Activated CD4-positive, alpha-beta memory T cell treated with anti-CD3 and anti-CD28 coated beads for 36 hours (primary cell): ENCODE measurements at places on chromosomes 7 and 10. TPM values are rescaled to one million over a fixed set of nuclear protein-coding genes. Genes with fewer than 3 reads are reported as not detected.

- DNase-seq, result no peak
Measured at GRCh38 chr10:99676895-99677294, 17.6 kb downstream of the ENTPD7 start.

DNA sequence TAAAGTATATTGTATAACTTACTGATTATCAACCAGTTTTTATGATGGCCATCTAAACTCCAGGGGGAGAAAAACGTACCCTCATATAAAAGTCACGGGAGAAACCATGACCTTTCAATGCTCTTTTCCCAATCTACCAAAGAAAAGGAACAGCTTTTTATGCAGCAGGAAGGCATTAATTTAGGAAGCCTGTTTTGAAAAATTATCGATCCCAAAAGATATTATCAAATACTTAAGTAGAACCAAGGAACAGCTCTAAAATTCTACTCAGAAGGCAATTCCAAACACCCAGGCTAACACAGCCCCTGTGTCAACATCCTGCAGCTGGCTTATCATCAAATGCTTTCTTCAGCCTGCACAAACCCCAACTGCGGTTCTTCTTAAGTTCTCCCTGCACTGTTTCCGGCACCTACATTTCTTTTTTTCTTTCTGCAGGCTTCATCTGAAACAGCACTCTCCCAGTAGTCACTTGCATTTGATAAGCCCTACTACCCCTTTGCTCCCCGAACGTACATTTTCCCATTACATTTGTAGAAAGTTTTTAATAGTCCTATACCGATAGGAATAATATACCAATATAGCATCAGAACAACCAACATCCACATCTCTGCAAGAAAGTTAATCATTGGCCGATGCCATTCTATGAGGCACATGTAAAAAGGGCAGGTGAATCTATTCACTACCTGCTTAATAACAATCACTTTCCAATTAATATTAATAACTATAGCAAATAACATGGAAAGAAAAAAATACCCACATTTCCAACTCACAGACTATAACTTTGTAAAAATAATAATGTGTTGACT, 47.9 kb downstream of the PIP4K2A start:
- DNase-seq, result peak; percentile 71

GRCh38 chr10:5391790-5392189, 12.8 kb downstream of the TUBAL3 start:
- DNase-seq, result no peak

Gene FAM25A
- not detected for total RNA-seq

Gene CNPY1
- total RNA-seq, result not detected

Gene C10orf105
- total RNA-seq, result 0.76 TPM

DNA sequence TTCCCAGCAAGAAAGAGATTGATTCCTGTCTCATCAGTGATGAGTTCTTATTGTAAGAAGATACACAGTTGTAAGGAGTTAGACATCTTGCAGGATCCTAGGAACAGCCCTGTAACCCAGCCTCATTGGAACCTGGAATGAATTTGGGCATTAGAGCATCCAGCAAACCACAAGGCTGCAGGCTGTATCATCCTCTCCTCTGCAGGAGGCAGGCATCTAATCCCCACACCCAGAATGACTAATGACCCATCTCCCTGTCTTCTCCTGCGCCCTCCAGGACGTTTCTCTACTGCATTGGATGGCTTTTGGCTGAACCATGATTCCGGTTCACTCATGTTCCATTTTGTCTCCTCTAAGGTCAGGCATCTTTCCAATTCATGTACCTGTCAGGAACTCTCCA, 233.9 kb downstream of the POU6F2 start:
- no peak for DNase-seq

GRCh38 chr7:38682606-38683005, 51.4 kb upstream of the AMPH start:
- no peak for DNase-seq

Gene A1CF
- total RNA-seq, result not detected

Gene BRAT1
- 33.6 TPM for total RNA-seq

DNA sequence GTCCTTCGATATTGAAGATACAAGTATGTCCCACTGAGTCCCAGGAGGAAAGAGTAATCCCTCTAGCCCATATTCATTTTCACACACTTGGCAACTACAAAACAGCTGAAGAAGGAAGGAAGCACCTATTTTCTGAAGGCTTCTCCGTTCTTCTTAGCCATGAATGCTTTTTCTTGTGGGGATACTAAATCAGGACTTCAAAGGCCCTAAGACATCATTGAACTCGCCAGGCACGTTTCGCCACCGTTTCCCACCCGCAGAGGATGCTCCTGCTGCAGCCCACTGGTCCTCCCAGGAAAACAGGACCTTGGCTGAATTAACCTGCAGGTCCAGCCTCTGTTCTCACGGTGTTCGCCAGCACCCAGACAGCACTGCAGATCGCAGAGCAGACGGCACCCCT, 561.5 kb downstream of the DNAJB6 start:
- DNase-seq, result no peak

DNA sequence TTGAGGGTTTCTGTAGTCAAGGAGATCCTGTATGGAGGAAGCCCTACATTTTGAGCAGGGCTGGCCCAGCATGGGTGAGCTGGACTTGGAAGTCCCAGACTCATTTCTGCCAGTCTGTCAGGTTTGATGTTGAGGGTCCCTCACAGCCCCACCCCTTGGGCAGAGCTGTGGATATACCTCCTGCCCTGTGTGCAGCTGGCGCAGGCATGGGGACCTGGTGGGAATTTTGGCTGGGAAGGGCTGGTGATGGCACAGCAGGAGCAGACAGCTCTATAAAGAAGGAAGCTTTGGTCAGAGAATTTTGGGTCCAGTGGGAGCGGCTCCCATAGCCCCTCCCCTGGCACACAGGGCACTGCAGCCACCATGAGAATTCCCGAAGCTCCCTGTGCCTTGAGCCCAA, 482.6 kb downstream of the RPS24 start:
- no peak for DNase-seq

Gene NEURL1
- 1.8 TPM for total RNA-seq

GRCh38 chr7:20475756-20476155, 139.7 kb upstream of the ABCB5 start:
- no peak for DNase-seq

GRCh38 chr7:70241536-70242175, 643.4 kb downstream of the AUTS2 start:
- DNase-seq, result no peak

DNA sequence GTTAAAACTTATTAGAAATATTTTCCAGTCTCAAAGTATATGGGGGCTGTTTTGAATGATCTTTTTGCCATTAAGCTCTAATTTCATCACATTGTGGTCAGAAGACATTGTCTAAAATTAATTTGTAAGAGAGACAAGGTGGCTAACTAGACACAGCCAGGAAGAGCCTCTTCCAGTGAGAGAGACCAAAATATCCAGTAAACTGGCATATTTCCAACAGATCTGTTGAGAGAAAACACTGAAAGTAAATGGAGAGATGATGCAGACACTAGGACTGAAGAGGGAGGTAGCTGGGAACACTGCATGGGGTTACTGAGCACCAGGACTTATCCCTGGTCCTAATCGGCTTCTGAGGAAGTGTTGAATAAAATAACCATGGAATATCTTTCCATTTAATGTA, 101.5 kb upstream of the TAS2R16 start:
- DNase-seq, result no peak

DNA sequence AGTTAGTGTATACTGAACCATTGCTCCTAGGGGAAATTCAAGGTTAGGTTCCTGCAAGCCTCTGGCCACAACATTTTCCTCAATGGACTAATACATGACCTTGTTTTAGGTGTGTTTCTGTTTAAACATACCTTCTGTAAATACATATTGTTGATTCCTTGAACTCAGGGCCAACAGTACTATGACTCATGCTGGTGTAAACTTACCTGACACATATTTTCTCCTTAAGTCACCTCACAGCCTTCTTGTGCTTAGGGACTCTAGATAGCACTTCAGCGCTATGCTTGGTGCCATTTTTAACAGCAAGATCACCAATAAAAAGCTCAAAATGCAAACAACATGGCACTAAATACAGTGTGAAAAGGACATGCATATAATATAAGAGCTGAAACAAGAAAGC, 176.4 kb downstream of the TAX1BP1 start:
- DNase-seq, result no peak

GRCh38 chr10:108583877-108584276, 1339.4 kb downstream of the XPNPEP1 start:
- no peak for DNase-seq

DNA sequence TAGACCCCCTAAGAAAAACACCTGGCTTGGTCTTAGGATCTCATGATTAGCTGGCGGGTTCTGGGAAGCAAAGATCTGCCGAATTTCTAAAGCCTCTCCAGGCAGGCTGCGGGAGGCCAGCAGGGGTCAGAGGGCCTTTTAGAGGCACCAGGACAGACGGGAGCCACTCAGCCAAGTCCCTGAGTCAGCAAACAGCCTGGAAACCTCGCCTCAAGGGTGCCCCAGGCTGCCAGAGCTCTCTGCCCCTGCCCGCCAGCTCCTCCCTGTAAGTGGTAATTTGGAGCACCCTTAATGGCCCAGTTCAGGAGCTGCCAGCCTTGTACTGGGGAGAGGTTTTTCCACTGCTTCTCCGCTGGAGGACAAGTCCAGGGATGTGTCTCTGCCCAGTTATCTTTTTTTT, 88.7 kb downstream of the HIP1 start:
- no peak for DNase-seq

Gene AOAH
- total RNA-seq, result 2.4 TPM

GRCh38 chr7:120876922-120877321, 19.0 kb upstream of the TSPAN12 start:
- DNase-seq, result no peak

Gene BTBD16
- total RNA-seq, result not detected

GRCh38 chr7:18421297-18422002, 74.1 kb upstream of the HDAC9 start:
- DNase-seq, result no peak

DNA sequence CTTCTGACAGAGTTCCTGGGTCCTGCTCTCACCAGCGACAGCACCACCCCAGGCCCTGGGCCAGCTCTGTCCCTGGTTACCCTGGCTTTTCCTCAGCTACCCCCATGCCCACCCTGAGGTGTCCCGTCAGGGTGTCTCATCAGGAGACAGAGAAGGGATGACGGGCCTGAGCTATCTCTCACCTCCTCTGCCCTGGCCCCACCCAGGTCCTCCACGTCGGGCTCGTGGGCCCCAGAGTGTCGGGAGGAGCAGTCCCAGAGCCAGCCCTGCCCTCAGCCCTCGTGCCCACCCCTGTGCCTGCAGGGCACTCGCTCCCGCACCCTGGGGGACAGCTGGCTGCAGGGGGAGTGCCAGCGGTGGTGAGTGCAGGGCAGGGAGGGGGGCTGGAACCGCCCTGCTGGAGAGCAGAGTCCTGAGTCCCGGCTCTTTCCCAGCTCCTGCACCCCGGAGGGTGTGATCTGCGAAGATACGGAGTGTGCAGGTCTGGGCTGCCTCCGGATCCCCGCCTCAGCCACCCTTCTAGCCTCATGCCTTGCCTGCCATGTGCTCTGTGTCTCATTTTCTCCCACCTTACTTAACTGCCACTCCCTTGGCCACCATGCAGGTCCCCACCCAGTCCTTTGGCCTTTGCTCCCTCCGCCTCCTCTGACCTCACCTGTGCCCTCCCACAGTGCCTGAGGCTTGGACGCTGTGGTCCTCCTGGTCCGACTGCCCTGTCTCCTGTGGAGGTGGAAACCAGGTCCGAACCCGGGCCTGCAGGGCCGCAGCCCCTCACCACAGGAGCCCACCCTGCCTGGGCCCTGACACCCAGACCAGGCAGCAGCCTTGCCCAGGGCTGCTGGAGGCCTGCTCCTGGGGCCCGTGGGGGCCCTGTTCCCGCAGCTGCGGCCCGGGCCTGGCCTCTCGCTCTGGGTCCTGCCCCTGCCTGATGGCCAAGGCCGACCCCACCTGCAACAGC, 16.7 kb upstream of the ZNF862 start:
- DNase-seq, result no peak

Gene CPN1
- not detected for total RNA-seq

DNA sequence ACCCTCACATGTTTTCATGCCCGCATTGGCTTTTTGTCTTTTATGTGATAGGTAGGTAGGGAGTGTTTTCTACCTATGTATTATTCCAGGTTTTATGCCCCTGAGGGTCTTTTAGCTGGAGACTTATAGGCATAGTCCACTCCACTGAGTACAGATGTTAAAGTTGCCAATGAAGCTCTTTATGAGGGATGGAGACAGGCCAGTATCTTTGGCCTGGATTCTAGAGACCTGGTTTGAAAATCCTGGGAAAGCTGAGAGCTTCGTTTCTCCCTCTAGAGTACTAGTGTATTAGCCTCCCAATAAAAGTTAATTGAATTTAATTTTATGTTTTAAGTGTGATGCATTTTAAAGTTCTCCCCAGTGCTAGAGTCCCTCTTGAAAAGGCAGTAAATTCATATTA, 854.1 kb downstream of the LRMDA start:
- DNase-seq, result no peak

- DNase-seq, result peak; percentile 76
Measured at GRCh38 chr10:118241229-118242137, 100.6 kb downstream of the FAM204A start.

DNA sequence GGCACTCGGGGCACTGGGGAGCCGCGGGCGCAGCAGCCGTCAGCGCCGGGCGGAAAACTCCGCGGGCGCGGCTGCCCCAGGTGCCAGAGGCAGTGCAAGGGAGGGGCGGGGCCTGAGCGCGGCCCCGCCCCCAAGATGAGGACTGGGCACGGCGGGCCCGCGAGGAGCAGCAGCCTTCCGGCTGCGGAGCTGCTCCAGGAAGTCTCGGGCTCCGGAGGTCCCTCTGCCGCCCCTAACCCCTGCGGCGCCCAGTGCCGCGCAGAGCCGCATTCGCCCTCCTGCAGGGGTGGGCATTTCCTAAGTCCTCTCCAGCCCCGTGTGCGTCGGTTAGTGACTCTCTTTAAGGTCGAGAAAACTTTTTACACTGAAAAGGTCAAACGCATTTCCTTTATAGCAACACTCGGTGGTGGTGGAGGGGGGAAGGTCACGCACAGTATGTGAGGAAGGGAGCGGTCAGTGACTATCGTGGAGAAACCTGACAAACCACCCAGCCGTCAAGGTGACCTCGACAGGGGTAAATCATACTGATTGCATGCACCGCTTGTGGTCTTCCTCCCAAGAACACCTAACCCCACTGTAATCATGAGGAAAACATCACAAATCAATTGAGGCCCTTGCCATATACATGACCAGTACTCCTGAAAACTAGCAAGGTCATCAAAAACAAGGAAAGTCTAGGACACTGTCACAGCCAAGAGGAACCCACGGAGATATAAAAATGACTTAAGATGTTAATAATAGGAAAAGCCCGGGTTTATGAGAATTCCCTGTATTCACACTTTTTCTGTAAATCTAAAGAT, at the start of gene ANXA11:
Gene ANXA11 (minus strand): TSS at position 61 of the 800 bp plus-strand sequence. CDS start 32,676 bp downstream, outside the sequence.
- DNase-seq, result peak; percentile 89

- DNase-seq, result no peak
Measured at GRCh38 chr7:157857578-157858075, 520.8 kb downstream of the DNAJB6 start.

DNA sequence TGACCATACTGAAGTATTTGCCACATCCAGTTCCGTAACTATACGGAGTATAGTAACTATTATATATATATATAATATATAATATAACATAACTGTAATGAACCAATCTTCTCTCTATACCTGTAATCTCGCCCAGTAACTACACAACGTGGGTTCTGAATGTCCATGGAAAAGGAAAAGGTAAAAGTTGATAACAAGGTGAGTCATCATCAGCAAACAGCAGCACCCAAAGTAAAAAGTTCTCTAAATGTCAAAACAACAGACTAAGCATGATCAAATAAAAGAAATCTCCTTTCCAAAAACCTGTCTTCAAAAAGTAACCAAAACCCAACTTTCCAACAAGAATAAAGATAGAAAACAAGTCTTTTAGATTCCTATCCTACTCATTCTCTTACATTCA, 42.8 kb downstream of the ELAPOR2 start:
- DNase-seq, result no peak

- DNase-seq, result no peak
Measured at GRCh38 chr10:178208-178607, 43.0 kb downstream of the ZMYND11 start.

- no peak for DNase-seq
Measured at GRCh38 chr10:42543840-42544372, 94.5 kb downstream of the ZNF33B start.

Gene HOXA5
- not detected for total RNA-seq
